Stimulated activated CD8-positive, alpha-beta memory T cell treated with anti-CD3 and anti-CD28 coated beads, Interleukin-2, amount 100 ng/mL, for 48 hours (primary cell): ENCODE measurements at places on chromosomes 5 and 9.

DNA sequence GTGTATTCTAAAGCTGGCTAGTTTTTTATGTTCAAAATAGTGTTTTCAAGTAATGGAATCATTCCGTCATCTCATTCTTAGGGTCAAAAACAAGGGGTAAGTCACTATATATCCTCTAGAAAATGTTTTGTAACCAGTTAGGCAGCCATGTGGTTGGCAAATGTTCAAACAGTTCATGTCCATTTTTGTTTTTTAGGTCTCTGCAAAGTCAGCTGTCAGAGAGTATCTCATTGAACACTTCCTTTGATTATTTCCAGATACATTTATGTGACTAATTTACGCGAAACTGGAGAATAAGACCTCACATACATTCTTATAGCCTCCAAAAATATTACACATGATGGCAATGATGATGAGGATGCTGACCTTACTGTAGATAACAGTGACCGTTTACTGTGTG is 50.4 kb downstream of the TRIO start:
- no peak for DNase-seq

DNA sequence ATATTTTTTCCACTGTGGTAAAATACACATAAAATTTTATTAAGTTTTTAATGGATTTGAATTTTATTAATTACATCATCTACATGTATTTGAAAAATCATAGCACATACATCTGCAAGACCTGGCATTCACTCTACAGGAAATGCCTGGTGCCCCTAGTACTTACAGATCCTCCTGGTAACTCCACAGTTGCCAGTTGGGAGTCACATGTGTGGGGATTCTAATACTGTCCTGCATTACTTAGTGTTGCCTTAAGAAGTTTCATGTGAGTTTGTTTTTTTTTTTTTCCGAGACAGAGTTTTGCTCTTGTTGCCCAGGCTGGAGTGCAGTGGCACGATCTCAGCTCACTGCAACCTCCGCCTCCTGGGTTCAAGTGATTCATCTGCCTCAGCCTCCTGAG is 18.1 kb downstream of the KDM3B start:
- DNase-seq: no peak

- no peak for DNase-seq
Observed at GRCh38 chr5:96083361-96083881, 121.8 kb upstream of the ELL2 start.

- DNase-seq: no peak
Observed at GRCh38 chr5:12277504-12278192, 373.4 kb upstream of the CTNND2 start.

DNA sequence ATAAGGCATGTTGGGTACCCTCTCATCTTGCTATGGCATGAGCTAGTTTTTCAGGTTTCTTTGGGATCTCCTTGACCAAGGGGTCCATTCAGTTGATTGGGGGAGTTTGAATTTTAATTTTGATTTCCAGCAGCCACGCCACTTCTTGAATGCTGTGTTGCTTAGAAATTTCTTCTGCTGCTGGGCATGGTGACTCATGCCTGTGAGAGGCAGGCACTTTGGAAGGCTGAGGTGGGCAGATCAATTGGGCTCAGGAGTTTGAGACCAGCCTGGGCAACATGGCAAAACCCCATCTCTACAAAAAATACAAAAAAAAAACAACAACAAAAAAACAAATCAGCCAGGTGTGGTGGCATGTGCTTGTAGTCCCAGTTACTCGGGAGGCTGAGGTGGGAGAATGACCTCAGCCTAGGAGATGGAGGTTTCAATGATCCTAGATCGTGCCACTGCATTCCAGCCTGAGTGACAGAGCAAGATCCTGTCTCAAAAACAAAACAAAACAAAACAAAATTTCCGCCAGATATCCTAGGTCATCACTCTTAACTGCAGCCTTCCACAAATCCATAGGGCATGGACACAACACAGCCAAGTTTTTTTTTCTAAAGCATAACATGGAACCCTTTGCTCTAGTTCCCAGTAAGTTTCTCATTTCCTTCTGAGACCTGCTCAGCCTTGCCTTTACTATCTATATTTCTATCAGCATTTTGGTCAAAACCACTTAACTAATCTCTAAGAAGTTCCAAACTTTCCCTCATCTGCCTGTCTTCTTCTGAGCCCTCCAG is 17.7 kb downstream of the TMC1 start:
- no peak for DNase-seq

DNA sequence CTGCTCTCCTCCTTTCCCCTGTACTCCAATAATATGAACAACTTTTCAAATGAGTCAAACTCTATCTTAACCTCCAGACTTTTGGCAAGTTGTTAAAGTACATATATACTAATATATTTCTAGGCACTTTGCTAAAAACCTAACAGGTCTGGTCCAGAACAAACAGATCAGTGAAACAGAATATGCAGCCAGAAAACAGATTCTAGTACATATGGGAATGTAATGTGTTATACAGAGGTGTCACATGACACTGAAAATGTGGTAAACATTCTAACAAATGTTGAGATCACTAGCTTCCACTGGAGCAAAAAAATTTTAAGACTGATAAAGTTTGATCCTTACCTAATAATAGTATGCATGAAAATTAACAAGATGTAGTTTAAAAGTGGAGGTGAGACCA is 136.9 kb downstream of the OR2K2 start:
- no peak for DNase-seq

DNA sequence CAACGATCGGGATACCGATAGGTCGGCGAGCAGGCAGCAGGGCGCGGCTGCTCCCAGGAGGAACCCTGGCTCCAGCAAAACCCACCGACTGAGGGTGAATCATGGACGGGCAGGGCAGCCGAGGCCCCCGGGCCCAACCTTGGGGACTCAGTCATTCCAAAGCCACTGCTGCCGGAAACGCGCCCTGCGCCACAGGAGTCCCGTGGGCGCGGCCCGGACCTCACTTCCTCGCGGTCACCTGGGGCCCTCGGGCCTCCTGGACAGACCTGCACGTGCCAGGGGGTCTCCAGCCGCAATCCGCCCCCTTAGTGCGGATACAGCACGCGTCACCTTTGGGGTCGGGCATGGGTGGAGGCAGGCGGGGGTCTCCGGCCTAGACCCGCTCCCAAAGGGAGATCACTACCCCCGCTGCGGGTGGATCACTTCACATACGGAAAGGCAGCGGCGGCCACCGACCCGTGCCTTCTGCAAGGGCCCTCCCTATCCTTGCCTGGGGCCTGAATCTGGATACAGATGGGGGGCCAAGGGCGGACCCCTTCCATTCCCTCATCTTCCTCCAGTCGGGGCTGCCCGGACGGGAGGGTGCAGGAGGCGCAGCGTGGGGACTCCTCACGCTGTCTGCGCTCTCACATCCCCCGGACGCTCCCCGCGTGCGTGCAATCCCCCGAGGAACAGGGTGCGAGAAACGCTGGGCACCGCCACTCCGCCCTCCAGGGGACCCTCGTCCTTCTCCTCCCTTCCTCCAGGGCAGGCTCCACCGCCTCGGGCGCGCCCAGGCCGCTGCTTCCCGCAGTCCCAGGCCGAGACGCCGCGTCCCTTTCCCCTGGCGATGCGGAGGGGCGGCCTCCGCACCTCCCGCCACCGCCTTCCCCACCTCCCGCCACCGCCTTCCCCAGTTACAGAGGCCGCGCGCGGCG is 586 bp downstream of the TXN start:
- DNase-seq: peak; percentile 46

DNA sequence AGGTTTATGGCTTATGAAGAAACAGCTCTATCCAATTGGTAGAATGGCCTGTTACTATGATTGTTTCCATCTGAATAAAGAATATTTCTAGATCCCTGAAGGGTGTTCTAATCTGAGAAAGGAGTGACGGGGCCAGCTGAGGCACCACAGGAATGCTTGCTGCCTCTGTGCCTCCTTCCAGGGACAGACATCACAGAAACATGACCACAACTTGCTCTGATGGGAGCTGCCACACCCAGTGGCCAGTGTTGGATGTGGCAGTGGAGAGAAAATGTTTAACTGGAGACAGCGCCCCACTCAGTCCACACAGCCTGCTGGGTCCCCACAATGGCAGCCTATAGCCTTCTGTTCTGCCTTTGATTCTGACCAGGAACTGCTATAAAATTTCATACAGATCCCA is 38.6 kb upstream of the TESK1 start:
- DNase-seq: no peak

DNA sequence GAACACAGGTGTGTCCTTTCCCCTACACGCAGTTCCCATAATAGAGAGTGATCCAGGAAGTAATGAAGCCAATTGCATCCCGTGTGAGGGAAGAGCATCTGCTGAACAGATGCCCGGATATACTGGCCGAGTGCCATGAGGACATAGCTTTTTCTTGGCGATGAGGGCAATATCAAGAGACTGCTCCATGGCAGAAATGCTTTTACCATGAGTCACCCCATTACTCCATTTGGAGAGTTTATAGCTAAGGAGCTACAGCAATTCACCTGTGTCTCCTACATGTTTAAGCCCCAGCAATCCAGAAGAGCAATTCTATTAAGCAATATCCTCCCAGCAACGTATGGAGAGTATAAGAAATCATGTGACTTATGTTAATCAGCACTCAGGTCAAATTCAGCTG is 222.0 kb upstream of the KLF4 start:
- DNase-seq: no peak

GRCh38 chr5:155017610-155018009 is 4.1 kb downstream of the KIF4B start:
- no peak for DNase-seq

DNA sequence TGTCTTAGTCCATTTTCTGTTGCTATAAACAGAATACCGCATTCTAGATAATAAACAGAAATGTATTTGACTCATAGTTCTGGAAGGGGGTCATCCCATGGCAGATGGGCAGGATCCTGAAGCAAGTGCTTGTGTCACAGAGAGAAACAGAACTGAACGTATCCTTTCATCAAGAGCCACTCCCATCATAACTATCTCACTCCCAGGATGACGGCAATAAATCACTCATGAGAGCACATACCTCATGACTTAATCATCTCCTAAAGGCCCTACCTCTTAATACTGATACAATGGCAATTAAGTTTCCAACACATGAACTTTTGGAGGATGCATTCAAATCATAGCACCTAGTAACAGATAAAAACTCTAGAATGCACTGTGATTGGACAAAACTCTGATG is 142.9 kb downstream of the CAMK4 start:
- no peak for DNase-seq

DNA sequence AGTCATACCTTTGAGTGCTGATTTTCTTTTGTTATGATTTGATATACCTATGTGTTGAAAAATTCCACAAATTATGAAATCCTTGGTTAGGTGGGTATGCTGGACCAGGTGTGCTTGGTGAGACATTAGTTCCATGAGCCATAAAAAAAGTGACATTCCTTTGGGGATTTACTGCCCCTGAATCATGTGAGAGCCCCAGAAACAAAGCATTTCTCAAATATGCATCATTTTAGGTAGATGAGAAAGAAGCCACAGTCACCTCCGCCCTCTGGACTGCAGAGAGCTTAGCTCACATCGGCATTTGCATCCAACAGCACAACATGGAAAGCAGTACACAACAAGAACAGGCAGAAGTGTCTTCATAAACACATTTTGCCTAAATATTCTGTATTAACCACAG is 55.3 kb downstream of the DAP start:
- DNase-seq: no peak

DNA sequence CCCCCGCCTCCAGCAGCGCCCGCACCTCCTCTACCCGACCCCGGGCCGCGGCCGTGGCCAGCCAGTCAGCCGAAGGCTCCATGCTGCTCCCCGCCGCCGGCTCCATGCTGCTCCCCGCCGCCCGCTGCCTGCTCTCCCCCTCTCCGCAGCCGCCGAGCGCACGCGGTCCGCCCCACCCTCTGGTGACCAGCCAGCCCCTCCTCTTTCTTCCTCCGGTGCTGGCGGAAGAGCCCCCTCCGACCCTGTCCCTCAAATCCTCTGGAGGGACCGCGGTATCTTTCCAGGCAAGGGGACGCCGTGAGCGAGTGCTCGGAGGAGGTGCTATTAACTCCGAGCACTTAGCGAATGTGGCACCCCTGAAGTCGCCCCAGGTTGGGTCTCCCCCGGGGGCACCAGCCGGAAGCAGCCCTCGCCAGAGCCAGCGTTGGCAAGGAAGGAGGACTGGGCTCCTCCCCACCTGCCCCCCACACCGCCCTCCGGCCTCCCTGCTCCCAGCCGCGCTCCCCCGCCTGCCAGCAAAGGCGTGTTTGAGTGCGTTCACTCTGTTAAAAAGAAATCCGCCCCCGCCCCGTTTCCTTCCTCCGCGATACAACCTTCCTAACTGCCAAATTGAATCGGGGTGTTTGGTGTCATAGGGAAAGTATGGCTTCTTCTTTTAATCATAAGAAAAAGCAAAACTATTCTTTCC is 19.3 kb downstream of the CDKN2A start:
- DNase-seq: no peak

DNA sequence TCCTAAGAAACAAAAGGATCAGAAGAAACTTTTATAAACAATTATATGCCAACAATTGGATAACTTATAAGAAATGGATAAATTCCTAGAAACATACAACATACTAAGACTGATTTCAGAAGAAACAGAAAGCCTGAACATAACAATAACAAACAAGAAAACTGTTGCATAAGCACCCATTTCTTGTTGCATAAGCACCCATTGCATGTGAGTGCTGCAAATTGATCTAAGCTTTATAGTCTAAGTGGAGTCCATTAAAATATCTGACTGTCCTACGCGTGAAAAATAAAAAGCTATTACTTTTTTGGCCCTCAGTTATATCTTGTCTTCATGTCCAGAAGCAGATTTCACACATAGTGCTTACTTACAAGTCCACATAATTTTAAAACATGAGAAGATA is 19.3 kb downstream of the TYRP1 start:
- DNase-seq: no peak

- DNase-seq: no peak
Observed at GRCh38 chr9:138071731-138072130, 194.1 kb downstream of the CACNA1B start.

- DNase-seq: no peak
Observed at GRCh38 chr5:1722877-1723276, 76.8 kb downstream of the MRPL36 start.

GRCh38 chr9:75027187-75028107 is 646 bp downstream of the CARNMT1 start:
- peak; percentile 35 for DNase-seq

DNA sequence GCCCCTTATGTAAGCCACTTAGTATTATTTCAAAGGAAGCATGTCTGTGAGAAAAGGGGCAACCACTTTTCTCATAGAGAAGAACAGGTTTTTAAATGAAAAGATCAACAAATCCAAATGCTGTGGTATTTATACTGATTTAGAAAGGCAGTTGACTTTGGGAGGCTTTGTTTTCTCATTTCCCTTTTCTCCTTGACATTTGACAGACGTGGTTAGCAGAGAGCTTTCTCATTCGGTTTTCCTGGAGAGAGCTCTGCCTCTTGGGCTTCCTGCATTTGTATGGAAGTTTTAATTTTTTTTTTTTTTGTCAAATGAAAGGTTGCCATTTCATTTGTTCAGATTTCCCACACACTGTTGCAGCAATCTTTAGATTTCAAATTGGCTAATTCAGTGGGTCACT is 62.5 kb downstream of the EXOSC2 start:
- no peak for DNase-seq

GRCh38 chr9:108663422-108663821 is 192.4 kb downstream of the ACTL7B start:
- no peak for DNase-seq

- DNase-seq: no peak
Observed at GRCh38 chr9:34127035-34127948, 794 bp upstream of the DCAF12 start.

GRCh38 chr5:92421942-92422341 is 1038.8 kb upstream of the ARRDC3 start:
- no peak for DNase-seq
